Esophagus (tissue), 2 donors: ENCODE measurements at places on chromosomes 5 and 9. TPM values are rescaled to one million over a fixed set of nuclear protein-coding genes. Genes with fewer than 3 reads are reported as not detected.

The SERF1A gene
- 2.5 TPM for polyA plus RNA-seq

The SLC46A2 gene
- 1.0 TPM for polyA plus RNA-seq

The PCDHB7 gene
- polyA plus RNA-seq, result 0.02 TPM

The IFNA2 gene
- polyA plus RNA-seq, result not detected

The PRKAA1 gene
- polyA plus RNA-seq, result 13.6 TPM

The CDC26 gene
- 13.5 TPM for polyA plus RNA-seq

The YIPF5 gene
- polyA plus RNA-seq, result 7.1 TPM

The ZNF79 gene
- polyA plus RNA-seq, result 2.5 TPM

The PCDHA3 gene
- polyA plus RNA-seq, result 0.04 TPM

The MEIKIN gene
- polyA plus RNA-seq, result 0.12 TPM

The C8G gene
- polyA plus RNA-seq, result 1.2 TPM

The CDH9 gene
- polyA plus RNA-seq, result not detected

The TMEFF1 gene
- 0.02 TPM for polyA plus RNA-seq

The ACTBL2 gene
- polyA plus RNA-seq, result not detected
